ENCODE measurements at places on chromosomes 16 and 17.

DNA sequence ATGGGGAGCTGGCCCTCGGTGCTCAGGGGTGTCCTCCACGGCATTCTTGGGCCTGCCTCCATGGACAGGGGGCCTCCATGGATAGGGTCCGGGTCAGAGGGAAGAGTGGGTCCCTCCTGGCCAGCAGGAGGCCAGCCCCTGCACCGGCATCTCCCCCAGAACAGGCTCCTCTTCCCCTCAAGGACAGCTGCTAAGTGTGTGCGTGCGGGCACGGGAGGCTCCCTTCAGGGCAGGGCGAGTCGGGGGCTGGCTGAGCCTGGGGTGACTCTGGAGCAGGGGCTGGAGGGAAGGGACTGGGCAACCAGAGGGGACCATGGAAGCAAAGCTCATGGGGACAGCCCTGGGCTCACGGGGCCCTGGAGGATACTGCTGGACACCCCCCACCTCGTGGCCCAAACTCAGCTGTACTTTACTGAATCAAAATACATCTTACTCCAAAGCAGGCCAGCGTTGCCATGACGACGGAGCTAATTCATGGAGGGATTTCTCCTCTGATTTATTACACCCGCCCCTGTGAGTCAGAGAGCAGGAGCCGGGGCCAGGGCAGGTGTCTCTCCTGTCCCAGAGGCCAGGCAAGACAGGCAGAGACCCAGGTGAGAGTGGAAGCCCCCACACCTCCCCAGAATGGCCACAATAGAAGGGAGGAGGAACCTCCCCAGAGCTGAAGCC lies 2.1 kb downstream of the CASKIN1 start:
- peak; percentile 36 for DNase-seq

DNA sequence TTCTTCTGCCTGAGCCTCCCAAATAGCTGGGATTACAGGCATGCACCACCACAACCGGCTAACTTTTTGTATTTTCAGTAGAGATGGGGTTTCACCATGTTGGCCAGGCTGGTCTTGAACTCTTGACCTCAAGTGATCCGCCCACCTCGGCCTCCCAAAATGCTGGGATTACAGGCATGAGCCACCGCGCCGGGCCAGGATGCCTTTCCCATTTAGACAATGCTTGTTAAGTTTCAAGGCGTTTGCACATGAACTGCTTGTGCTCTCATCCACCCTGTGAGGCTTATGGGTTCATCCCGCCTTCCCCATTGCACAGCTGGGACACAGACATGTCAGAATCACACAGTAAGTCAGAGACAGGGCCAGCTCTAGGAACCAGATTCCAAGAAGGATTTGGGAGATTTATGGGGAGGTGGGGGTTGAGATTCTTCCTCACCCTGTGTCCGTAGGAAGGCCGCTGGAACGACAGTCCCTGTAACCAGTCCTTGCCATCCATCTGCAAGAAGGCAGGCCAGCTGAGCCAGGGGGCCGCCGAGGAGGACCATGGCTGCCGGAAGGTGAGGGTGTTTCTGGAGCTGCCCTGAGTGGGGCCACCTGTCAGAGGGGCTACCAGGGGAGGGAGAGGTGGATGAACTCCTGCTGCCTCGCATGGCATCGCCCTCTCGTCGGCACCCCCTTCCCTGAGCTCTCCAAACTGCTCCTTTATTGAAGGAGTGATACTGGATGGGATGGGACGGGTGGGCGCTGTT lies 46.3 kb downstream of the MRC2 start:
- DNase-seq, result no peak

DNA sequence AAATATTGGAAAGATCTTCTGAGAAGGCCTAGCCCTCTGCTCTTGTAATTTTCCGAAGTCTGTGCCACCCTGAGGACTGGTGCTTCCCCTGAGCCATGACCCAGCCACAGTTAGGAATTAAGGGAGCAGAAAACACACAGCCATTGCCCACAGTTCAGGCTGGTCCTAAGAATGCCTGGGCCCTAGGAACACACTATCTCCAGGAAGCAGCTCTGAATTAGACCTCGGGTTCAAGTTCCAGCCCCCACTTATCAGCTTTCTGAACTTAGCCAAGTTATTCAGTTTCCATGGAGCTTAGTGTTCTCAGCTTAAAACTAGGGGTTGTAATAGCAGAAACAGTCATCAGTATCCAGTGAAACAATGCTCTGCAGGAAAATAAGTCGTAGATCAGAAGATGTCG lies 56.0 kb downstream of the CDH13 start:
- DNase-seq, result no peak

- DNase-seq, result no peak
Measured at GRCh38 chr16:11201498-11202259, 54.3 kb downstream of the SOCS1 start.

- DNase-seq, result no peak
Measured at GRCh38 chr16:83847371-83848225, 39.8 kb downstream of the HSBP1 start.

GRCh38 chr17:61486135-61487120 lies 34.2 kb downstream of the TBX4 start:
- no peak for DNase-seq

DNA sequence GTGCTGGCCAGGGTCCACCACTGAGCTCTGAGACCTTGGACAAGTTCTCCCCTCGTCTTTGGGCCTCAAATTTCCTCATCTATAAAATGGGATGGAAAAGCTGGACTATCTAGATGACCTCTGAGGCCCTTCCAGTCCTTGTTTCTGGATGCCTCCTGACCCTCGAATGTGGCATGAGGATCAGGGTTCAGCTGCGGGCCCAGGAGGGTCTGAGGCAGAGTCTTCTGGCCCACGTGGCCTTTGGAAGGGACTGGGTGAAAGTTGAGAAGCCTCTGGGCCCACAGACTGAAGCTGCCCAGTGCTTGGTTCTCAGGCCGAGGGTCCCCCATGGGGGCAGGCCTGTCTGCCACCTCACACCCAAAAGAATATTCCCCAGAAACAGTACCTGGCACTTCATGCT lies 16.9 kb upstream of the MRPS23 start:
- DNase-seq, result no peak

GRCh38 chr17:39173080-39173479 lies 7.1 kb upstream of the ARL5C start:
- DNase-seq, result no peak

GRCh38 chr17:30421592-30421991 lies 42.9 kb downstream of the CPD start:
- no peak for DNase-seq

DNA sequence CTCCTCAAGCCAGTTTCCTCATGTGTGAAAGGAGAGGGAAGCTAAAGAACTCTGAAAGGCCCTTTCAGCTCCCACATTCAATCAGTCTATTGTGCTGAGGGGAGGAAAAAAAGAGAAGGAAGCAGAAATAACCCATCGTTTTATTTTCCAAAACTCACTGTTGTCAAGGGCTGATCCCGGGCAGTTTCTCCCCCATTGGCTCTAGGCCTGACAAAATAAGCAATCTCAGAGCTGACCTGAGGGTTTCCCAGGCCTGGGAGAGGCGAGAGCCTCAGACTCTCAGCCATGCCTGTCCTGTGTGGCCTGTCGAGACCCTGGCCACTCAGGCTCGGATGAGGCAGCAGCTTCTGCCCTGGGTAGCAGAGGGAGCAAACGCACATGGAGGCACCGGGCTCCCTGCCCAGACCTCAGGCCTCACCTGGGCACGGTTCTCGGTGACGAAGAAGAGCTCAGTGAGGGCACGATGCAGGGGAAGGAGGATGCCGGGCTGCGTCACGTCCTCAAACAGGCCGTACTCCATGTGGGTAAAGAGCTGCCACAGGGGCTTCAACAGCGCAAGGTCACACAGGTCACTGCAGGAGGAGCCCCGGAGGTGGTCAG lies 45.0 kb upstream of the ATP2A3 start:
- DNase-seq, result no peak

- DNase-seq, result no peak
Measured at GRCh38 chr17:46958041-46958591, 20.9 kb downstream of the RPRML start.

GRCh38 chr16:81513204-81514040 lies 68.8 kb downstream of the CMIP start:
- no peak for DNase-seq

GRCh38 chr17:79028496-79029326 lies 4.7 kb downstream of the C1QTNF1 start:
- no peak for DNase-seq

- DNase-seq, result no peak
Measured at GRCh38 chr16:25052530-25052929, 37.4 kb upstream of the ARHGAP17 start.

DNA sequence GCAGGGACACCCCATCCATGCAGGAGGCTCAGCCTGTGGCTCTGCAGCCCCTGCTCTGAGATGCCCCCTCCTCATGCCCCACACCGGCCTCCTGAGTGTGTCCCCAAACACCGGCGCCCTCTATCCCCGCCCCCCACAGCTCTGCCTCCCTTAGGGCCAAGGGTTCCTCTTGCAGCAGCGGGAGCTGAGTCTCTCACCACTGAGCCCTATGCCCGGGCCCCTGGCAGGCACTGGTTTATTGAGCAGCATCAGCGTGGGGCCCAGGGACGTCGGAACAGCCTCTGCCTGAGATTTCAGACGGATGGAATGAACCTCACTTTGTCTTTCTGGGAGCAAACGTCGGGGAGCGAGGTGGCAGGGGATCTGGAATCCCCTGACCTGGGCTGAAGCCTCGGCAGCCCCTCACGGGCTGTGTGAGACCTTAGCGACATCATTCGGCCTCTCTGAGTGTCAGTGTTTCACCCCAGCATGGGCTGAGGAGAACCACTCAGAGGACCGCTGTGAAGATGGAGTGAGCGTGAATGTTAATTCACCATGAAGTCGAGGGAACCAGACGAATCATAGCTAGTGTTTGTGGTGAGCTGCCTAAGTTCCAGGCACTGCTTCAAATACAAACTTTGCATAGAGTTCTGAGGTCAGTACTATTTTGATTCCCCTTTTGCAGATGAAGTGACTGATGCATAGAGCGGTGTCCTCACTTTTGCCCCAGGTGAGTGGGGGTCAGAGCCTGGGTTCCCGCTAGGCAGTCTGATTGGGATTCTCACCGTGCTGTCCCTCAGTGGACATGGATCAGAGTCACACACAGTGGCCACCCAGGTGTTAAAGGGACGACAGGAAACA lies 5.3 kb upstream of the C16orf74 start:
- no peak for DNase-seq

DNA sequence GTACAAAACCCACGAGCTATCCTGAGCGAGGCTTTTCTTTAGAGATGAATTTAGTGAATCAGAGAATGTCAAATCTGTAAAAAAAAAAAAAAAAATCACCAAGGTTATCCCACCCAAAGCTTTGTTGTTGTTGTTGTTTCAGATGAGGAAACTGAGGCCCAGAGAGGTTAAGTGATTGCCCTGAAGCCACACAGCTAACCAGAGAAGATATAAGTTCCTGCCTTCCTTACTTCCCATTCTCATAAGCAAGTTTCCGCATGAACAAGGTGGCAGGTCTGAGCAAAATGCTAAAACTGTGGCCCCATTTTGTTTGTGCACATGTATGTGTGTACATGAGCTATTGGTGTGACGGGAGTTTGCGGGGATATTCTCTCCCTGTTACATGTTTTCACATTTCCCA lies 352.1 kb upstream of the ZFHX3 start:
- no peak for DNase-seq

DNA sequence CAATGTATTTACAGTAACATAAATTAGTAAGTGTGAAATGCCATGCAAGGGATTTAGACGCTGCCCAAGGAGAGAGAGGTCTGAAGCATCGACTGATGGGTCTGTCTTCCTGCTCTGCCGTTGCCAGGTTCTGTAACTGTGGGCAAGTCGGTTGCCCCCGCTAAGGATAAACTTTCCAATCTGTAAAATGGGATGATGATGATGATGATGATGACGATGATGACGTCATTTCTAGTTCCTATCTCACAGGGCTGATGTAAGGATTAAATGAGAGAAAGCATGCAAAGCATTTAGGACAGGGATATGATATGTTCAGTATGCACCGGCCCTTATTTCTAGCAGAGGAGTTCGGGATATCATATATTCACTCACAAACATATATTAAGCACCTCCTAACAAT lies 54.8 kb downstream of the C17orf67 start:
- DNase-seq, result no peak

- DNase-seq, result no peak
Measured at GRCh38 chr16:54633943-54634362, 296.7 kb upstream of the IRX5 start.

- peak; percentile 43 for DNase-seq
Measured at GRCh38 chr17:48878920-48879898, 13.4 kb upstream of the ATP5MC1 start.
